ENCODE measurements at places on chromosomes 3 and 15.

- DNase-seq = no peak
Measured at GRCh38 chr15:95868970-95869369, 461.5 kb upstream of the NR2F2 start.

DNA sequence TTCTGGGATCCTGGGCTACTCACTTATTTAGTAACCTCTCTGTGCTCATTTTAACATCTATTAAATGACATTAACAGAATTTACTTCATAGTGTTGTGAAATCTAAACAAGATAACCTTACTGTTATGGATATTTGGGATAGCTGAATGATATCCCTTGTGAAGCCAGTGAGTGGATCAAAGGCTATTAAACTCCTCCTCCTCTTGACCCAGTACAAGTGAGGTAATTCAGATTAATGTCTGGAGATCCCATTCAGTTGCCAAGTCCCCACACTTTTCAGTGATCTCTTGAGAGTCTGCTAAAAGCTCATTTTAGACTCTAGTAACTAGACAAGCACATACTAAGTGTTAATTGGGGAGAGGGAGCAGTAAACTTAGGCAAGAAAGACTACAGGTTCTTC is 2.5 kb upstream of the ANKRD28 start:
- no peak for DNase-seq

DNA sequence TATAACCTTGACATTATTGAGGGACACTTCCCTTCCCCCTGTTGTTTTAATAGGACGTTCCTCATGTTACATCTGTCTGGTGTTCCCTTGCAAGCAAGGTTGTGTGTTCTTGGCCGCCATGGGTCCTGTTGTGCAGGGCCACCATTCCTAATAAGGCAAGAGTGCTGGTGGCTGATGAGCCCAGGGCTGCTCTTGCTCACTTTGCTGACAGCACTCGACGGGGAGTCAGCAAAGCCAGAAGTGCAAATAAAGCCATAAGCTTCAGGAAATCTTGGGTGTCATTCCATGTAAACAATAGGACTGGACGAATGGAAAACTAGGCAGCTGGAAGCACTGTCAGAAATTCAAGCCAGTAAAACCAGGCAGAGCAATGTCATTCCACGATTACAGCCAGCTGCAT is 75.8 kb downstream of the SQOR start:
- no peak for DNase-seq

- no peak for DNase-seq
Measured at GRCh38 chr3:122055215-122055614, at the start of gene CD86. Gene CD86 (plus strand): TSS chr3:122055362. CDS start chr3:122055490, 128 bp downstream.

GRCh38 chr3:172726380-172726779 is 15.5 kb upstream of the NCEH1 start:
- no peak for DNase-seq
